SHP77 (cell line): ENCODE measurements at places on chromosomes 11 and 22.

- DNase-seq = no peak
These were observed 121.1 kb upstream of the SYT13 start for GRCh38 chr11:45407226-45407625.

DNA sequence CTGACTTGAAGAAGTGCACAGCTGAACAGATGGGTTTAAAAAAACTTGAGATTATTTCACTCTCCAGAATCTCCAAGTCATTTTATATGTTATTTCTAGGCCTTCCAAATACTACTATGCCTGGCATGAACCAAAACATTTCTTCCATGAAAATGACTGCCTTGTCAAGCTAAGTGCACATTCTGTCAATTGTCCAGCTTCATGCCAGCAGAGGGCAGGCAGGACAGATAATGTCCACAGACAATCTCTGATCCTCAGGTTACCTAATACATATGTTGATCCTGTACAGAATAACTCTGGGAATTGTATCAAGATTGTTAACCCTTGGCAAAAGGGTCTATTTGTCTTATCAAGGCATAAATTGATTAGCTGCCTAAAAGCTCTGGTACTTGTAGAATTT lies 229.5 kb downstream of the AASDHPPT start:
- no peak for DNase-seq

GRCh38 chr11:79018371-79018849 lies 422.4 kb downstream of the TENM4 start:
- DNase-seq = no peak

GRCh38 chr11:107592813-107593212 lies 1.9 kb downstream of the ELMOD1 start:
- no peak for DNase-seq

GRCh38 chr22:48459859-48460823 lies 1367.5 kb downstream of the BRD1 start:
- DNase-seq = no peak

DNA sequence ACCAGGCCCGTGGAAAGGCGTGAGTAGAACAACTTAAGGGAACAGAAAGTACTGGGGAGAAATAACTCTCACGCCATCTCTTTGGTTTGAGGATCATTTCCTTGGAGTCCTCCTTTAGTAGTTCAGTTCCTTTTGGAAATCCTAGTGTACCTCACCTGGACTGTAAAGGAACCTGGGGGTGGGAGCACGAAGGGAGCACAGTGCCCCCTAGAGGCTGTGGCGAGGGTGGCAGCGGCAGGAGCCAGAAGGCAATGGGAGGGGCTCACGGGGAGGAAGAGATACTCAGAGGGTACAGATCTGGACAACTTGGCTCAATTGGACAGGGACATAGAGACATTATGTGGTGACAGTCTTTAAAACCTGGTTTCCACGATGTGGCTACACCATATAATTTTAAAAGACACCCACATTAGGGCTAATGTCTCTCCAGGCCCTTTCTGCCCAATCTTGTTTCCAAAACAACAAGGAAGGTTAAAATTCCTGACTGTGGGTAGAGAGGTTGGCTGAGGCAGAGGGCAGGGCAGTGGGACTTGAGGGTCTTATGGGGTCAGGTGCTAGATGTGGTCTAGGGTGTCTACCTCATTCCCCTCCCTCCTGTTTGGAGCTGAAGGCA lies 87.0 kb downstream of the CSNK2A3 start:
- no peak for DNase-seq

- no peak for DNase-seq
These were observed 8.8 kb downstream of the OR6Q1 start for GRCh38 chr11:58039589-58039988.

GRCh38 chr11:78210000-78210608 lies 21.4 kb downstream of the USP35 start:
- no peak for DNase-seq

GRCh38 chr11:17267576-17267975 lies 9.0 kb upstream of the NUCB2 start:
- DNase-seq = no peak

- no peak for DNase-seq
These were observed 29.6 kb downstream of the PRDM10 start for GRCh38 chr11:129973068-129973467.

GRCh38 chr11:88384669-88385005 lies 47.1 kb upstream of the CTSC start:
- DNase-seq = no peak

DNA sequence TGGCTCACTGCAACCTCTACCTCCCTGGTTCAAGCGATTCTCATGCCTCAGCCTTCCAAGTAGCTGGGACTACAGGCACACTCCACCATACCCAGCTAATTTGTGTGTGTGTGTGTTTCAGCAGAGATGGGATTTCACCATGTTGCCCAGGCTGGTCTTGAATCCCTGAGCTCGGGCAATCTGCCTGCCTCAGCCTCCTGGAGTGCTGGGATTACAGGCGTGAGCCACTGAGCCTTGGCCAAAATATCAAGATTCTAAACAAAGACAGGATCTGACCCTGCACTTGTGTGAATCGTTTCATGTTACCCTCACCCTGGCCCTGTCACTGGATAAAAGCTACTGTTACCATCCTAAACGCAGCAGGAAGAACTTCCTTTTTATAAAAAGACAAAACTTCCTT lies 15.6 kb upstream of the THY1 start:
- no peak for DNase-seq

- no peak for DNase-seq
These were observed 826 bp upstream of the EEF1G start for GRCh38 chr11:62574363-62575071.

DNA sequence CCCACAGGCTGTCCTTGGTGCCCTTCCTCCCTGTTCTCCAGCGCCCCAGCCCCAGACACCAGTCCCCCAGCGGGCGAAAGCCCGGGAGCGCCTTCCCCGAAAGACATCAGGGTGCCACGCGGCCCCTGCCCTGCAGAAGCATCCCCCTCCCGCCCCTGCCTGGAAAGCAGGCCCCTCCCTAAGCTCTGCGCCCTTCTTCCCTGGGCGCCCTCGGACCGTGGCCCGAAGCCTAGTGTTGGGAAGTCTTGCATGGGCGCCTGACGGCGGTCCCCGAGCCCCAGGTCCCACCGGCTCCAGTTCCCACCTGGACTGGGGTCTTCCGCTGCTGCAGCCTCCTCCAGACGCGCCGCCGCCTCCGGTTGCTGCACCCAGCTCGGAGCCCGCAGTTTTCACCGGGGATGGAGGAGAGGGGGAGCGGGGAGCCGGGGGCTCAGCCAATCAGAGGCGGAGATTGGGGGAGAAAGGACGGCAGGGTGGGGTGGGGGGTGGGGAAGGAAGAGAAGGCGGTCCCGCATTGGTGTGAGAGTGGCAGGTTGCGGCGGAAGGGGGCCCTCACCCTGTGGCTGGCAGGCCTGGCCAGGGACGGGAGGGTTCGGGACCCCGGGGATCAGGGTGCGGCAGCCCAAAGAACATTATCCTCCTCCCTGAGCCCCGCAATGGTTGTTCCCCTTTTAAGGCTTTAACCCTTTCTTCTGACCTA lies at the start of gene THY1:
THY1 (minus strand) TSS at position 364 of the 700 bp plus-strand sequence. CDS start 2,267 bp downstream, outside the sequence.
- no peak for DNase-seq

- no peak for DNase-seq
These were observed 53.4 kb upstream of the SPATA19 start for GRCh38 chr11:133898770-133899115.

DNA sequence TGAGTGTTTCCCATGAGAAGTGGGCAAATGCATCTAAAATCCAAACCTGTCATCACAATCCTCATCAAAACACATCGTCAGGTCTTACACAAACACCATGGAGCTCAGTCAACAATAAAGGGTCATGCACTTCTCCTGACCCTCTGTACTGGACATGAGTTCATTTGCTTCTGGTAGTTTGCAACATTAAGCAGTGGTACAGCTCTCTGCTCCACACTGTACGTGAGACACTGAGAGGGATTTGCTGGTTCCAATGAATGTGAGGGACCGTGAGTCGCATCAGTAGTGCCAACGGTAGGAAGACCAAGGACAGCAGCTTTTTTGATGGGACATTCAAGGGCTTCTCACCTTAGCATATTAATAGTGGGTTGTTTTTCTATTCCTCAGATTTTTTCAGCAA lies 752.3 kb downstream of the OPCML start:
- DNase-seq = no peak

- peak; percentile 44 for DNase-seq
These were observed 2.9 kb upstream of the SGSM1 start for GRCh38 chr22:24803064-24803542.

GRCh38 chr11:17713851-17714250 lies 5.5 kb upstream of the MYOD1 start:
- DNase-seq = no peak

GRCh38 chr11:12128301-12128751 lies 17.9 kb downstream of the MICAL2 start:
- DNase-seq = no peak

- DNase-seq = no peak
These were observed 12.9 kb downstream of the EXPH5 start for GRCh38 chr11:108580645-108581044.
